ENCODE measurements at places on chromosomes 7 and 10. TPM values are rescaled to one million over a fixed set of nuclear protein-coding genes. Genes with fewer than 3 reads are reported as not detected.

ESYT2 gene
- 25.4 TPM for polyA plus RNA-seq

STEAP1B gene
- 0.63 TPM for polyA plus RNA-seq

EBF3 gene
- 0.58 TPM for polyA plus RNA-seq

ZNF273 gene
- polyA plus RNA-seq: 5.8 TPM

CXCL12 gene
- polyA plus RNA-seq: 4.1 TPM

CCDC7 gene
- polyA plus RNA-seq: 0.96 TPM

ARMC3 gene
- polyA plus RNA-seq: 0.04 TPM

TAS2R5 gene
- polyA plus RNA-seq: 1.0 TPM

KCNIP2 gene
- 1.6 TPM for polyA plus RNA-seq
